ENCODE measurements at places on chromosomes 7 and 10.
A peak's percentile ranks its signal among the peaks of the same experiment; 100 is the strongest.

DNA sequence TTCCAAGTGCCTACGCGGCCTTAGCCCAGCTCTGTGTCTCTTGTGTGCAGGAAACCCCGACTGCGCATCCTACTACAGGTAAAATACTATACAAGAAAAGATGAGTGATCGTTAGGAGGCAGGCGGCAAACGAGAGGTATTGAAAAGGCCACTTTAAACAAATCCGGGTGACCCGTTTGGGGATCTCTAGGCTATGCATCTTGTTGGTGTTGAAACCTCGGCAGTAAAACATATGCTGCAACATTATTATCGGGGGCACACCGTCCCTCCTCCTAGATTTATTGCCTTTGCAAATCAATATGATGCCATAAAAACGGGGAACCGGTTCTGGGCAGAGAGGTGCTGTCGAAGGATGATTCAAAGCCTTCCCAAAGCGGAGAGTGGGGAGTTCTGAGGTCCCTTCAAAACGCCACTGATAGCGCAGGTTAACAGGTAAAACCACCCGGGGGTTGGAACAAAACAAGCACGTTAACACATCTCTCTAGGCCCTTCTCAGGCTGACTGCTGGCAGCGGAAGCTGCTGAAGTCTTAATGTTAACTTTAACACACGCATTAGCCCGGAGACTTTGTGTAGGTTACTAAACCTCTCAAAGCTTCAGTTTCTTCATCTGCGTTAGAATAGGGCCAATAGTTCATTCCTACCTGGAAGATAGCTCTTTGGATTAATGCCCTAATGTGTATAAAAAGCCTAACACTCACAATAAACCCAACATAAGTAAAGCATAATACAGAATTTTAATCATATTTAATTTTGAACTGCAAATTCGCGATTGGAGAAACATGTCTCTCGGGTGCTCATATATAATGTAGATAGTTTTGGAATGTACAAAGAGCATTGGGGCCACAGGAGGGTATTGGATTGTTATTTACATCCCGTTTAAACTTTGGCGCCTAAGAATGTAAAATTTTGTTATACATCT lies 2.6 kb upstream of the TBX20 start:
- DNase-seq, result peak; percentile 51

- no peak for DNase-seq
These were observed 30.5 kb downstream of the PPIF start for GRCh38 chr10:79377557-79378382.

DNA sequence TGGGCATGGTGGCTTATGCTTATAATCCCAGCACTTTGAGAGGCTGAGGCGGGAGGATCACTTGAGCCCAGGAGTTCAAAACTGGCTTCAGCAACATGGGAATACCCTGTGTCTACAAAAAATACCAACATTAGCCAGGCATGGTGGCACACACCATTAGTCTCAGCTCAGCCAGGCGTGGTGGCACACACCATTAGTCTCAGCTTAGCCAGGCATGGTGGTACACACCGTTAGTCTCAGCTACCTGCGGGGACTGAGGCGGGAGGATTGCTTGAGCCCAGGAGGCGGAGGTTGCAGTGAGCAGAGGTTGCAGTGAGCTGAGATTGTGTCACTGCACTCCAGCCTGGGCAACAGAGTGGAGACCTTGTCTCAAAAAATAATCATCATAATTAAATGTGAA lies 9.0 kb downstream of the LRRC27 start:
- no peak for DNase-seq

GRCh38 chr10:101014230-101014884 lies 14.7 kb downstream of the LZTS2 start:
- peak; percentile 56 for DNase-seq

- peak; percentile 61 for DNase-seq
These were observed 46.6 kb downstream of the GLCCI1 start for GRCh38 chr7:8015100-8015745.

DNA sequence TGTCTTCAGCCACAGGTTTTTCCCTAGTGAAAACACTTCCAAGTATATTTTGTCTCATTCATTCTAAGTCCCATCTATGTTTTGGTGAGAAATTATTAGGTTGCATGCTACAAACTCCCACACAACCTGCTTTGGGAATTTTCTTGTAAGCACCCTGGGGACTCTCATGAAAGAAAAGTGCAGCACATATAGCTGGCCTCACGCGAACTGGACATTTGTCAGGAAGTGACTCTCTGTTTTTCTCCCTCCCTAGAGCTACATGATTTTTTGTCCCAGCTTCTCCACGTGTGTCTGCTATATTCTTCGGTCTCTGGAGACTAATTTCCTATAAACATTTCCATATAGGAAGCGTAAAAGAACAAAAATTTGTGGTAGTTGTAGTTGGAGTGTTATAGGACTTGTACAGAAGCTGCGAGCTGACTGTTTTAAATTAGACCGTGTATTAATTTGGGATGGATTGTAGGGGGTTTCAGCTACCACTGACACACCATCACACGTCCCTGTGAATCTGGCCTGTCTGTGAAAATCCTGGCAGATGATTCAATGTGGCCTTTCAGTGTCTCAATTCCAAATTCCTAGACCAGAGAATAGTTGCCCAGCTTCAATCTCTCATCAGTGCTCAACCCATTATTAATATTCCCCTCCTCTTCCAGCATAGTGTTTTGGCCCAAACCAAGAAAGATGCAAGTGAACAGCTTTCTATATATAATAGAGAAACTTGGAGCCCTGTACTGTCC lies 40.2 kb downstream of the ARL4A start:
- no peak for DNase-seq

GRCh38 chr10:82801289-82801688 lies 926.3 kb downstream of the NRG3 start:
- no peak for DNase-seq

DNA sequence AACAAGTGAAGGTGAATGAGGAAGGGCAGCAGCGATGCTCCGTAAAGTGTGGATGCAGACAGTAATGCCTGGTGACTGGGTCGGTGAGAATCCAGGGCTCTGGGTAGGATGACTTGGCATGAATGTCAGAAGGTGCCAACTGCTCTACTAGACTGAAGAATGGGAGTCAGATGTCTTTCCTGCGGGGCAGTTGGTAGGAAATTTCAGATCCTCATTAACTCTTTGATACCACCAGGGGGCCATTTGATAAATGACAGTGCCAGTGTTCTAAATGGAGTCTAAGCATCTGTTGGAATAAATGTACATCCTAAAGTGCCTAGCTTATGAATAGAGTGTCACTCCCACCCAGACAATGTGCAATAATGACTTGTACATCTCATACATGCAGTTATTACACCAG lies 462.0 kb downstream of the GRM8 start:
- no peak for DNase-seq
